Activated CD4-positive, alpha-beta memory T cell treated with anti-CD3 and anti-CD28 coated beads, Interleukin-2, amount 10 ng/mL, durations not matched to agents 7 days and 5 days (primary cell): ENCODE measurements at places on chromosomes 11 and 22. TPM values are rescaled to one million over a fixed set of nuclear protein-coding genes. Genes with fewer than 3 reads are reported as not detected.

DNA sequence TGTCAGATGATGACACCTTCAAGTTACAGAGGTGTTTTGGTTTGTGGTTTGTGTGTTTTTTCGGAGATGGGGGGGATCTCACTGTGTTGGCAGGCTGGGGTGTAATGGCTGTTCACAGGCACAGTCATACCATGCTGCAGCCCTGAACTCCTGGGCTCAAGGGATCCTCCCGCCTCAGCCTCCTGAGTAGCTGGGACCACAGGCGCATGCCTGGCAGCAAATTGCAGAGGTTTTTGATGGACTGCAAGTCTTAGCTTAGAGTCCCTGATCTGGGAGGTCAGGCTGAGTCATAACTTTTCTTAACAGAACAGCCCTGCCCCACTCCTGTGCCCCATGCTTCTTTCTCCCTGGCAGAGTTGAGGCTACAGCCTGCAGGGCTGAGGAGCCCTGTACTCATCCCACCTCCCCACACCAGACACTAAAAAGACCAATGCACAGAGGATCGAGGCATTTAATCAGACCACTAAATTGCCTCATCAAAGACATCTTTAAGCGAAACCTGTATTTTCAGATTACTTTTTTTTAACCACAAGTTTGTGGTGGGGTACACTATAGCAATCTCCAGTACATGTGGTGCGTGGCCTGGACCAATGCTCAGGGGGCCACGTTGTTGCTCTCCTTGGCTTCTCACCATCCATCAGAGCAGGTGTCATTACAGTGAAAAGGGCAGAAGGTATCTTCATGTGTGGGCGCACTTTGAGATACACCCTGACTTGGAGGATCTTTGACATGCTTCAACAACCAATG lies 17.1 kb upstream of the ADORA2A start:
- peak overlapping the region; percentile 48 for H3K27ac ChIP-seq
- H3K36me3 ChIP-seq, result peaks cover 11% of the 10 kb centered on the region
- H3K4me3 ChIP-seq, result no peak overlapping the region
- no peaks in the 10 kb centered on the region for H3K27me3 ChIP-seq

DNA sequence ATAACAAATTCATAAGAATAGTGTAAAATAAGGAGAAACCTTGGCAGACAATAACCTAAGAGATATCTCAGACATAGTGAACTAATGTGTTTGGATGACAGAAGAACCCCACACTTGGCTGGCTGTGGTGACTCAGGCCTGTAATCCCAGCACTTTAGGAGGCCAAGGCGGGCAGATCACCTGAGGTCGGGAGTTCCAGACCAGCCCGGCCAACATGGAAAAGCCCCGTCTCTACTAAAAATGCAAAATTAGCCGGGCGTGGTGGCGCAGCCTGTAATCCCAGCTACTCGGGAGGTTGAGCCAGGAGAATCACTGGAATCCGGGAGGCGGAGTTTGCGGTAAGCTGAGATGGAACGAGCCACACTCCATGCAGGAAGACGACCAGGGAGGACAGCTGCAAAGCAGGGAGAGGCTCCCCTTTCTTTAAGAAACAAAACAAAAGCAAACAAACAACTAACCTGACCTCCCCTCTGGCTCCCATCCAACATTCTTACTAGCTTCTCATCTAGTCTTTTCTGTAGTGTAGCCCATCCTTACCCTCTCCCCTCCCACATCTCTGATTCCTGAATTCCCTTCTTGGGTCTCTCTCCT lies 84.2 kb downstream of the ZNF280B start:
- no peaks in the 10 kb centered on the region for H3K4me1 ChIP-seq
- H3K36me3 ChIP-seq, result no peaks in the 10 kb centered on the region
- no peak overlapping the region for H3K27ac ChIP-seq
- no peak for DNase-seq
- peaks cover 31% of the 10 kb centered on the region for H3K27me3 ChIP-seq
- H3K4me3 ChIP-seq, result no peak overlapping the region

GRCh38 chr11:7574491-7575130 lies 60.8 kb downstream of the PPFIBP2 start:
- peaks cover 13% of the 10 kb centered on the region for H3K27me3 ChIP-seq
- peaks cover 53% of the 10 kb centered on the region for H3K4me1 ChIP-seq
- no peak overlapping the region for H3K4me3 ChIP-seq
- H3K36me3 ChIP-seq, result no peaks in the 10 kb centered on the region
- DNase-seq, result no peak

DNA sequence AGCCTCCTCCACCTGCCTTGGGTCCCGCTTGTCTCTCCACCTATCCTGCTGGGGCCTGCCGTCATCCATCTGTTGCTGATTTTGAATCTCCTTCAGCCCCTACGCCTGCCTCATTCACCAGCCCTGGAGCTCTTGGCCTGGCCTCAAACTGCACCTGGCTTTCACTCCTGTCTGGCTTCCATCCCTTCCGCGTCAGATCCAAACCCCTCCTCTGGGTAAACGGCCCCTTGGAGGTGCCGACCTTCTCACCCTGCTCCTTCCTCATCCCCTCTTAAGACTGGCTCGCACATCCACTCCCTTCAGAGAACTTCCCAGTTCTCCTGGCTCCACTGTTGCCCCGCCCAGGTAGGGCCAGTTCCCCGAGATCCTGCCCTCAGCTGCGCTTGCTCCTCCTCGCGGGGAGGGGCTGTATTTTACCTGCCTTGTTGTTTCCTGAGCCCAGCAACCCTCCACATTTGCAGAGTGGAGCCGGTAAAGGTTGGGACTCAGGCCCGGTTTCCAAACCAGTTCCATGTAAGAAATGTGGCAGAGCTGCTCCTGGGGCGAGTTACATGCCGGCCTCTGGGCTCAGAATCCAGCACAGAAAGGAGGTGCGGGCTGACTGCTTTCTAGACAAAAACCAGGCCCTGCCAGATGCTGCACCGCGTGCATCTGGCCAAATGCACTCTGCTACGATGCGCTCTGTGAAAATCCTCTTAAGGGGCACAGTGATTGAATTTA lies 13.9 kb upstream of the SHANK2 start:
- H3K4me3 ChIP-seq, result no peak overlapping the region
- no peaks in the 10 kb centered on the region for H3K4me1 ChIP-seq

DNA sequence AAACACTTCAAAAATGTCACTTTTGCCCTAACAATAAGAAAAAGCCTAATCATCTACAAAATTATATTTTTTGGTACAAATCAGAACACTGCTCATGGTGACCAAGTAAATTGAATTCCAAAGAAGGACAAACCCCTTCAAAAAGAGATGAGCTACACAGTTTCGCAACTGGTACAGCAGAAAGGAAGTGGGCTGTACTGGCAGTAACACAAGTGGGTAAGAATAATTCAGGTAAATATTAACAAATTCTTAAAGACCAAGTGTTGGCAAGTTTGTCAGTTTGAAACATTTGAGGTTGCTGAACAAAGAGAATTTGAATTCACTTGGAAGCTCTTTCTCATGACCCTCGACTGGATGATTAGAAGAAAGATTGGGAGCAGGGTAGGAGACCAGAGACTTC lies 35.5 kb downstream of the MSANTD4 start:
- H3K4me3 ChIP-seq, result no peak overlapping the region
- H3K36me3 ChIP-seq, result no peaks in the 10 kb centered on the region
- H3K4me1 ChIP-seq, result no peaks in the 10 kb centered on the region
- DNase-seq, result no peak
- H3K27ac ChIP-seq, result no peak overlapping the region

DNA sequence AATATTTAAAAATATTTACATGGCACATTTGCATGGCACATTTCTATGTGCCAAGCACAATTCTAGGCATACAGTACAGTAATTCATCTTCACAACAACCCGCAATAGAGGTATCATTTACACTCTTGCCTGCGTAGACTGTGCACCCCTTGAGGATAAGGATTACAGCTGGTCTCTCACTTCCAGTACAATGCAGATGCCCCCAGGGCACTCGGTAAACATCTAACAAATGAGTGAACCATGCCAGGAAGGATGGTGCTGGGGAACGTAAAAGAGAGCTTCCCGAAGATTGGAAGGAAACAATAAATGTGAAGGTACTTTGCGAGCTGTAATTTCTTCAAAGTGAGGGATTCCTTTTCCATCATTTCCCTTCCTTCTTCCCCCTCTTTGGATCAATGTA lies 1.3 kb downstream of the PRPF19 start:
- peaks cover 36% of the 10 kb centered on the region for H3K4me1 ChIP-seq
- peak overlapping the region; percentile 88 for H3K27ac ChIP-seq
- peaks cover 16% of the 10 kb centered on the region for H3K27me3 ChIP-seq
- no peak for DNase-seq
- peak overlapping the region; percentile 83 for H3K4me3 ChIP-seq
- peaks cover 38% of the 10 kb centered on the region for H3K36me3 ChIP-seq

DNA sequence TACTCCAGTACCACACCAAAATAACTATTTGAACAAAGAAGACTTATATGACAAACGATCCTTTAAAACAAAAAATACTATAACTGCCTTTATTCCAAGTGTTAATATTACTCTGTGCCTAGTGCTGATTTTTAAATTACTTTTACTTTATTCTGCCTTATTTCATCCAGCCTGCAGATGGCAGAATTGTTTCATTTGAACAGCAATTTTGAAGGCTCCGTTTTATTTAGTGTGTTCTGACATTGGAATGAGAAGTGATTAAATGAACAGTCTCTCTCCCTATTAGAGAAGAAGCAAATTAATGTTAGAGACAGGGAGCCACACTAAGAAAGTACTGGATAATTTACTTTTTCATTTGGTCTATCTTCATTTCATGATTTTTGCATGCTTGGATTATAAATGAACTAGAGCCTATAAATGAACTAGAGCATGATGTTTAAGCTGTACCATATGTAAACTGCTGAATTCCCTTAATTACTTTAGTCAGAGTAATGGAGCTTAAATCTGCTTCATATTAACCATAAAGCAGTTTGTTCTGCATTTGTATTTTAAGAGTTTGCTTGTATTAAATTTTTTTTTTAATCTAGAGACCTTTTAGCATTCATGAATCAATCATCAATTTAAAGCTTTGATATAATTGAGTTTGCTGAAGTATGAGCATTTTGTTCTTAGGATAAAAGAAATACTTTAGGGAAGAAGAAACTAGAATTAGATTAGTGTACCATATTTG lies 9.8 kb downstream of the PDHX start:
- peaks cover 5% of the 10 kb centered on the region for H3K36me3 ChIP-seq
- H3K27me3 ChIP-seq, result no peaks in the 10 kb centered on the region
- DNase-seq, result no peak
- peaks cover 13% of the 10 kb centered on the region for H3K4me1 ChIP-seq

DNA sequence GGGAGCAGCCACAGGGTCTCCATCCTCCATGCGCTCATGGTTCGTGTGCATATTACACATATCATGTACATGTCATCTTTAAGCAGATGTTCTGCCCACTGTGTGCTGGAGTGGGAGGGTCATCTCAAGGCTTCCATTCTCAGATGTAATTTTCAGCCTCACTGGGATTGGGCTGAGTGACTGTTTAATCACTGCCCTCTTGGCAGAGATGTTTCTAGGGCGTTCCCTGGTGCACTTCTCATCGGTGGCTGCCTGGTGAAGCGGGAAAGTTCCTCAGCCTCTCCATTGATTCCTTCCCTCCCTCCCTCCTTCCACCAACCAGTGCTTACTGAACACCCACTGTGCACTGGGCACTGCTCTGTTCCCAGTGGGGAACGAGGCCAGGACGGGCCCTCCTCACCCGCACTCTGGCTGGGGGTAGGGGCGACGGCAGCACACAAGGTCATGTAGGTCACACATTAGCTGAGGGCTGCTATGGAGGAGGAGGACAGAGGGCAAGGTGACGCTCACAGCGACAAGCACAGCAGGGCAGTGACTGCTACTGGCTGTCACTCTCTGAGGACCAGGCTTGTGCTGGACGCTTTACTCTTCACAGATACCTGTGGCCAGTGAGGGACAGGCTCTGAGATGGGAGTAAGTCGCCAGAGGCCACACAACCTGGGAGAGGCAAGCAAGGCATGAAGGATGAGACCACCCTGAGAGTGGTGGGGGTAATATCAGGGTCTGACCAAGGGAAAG lies 22.9 kb downstream of the GNAZ start:
- H3K4me3 ChIP-seq, result no peak overlapping the region
- no peak overlapping the region for H3K27ac ChIP-seq
- peaks cover 8% of the 10 kb centered on the region for H3K4me1 ChIP-seq
- no peaks in the 10 kb centered on the region for H3K27me3 ChIP-seq
- no peaks in the 10 kb centered on the region for H3K36me3 ChIP-seq

- H3K27me3 ChIP-seq, result peaks cover 4% of the 10 kb centered on the region
- no peak overlapping the region for H3K4me3 ChIP-seq
- H3K36me3 ChIP-seq, result no peaks in the 10 kb centered on the region
- DNase-seq, result no peak
- no peak overlapping the region for H3K27ac ChIP-seq
- peaks cover 24% of the 10 kb centered on the region for H3K4me1 ChIP-seq
Measured at GRCh38 chr11:76577226-76577920, 93.2 kb downstream of the LRRC32 start.

GRCh38 chr11:78446210-78446609 lies 28.6 kb upstream of the GAB2 start:
- no peak for DNase-seq
- no peaks in the 10 kb centered on the region for H3K27me3 ChIP-seq
- peaks cover 5% of the 10 kb centered on the region for H3K4me1 ChIP-seq

GRCh38 chr11:97854357-97854756 lies 1166.4 kb upstream of the CNTN5 start:
- H3K27me3 ChIP-seq, result no peaks in the 10 kb centered on the region
- H3K27ac ChIP-seq, result no peak overlapping the region
- no peaks in the 10 kb centered on the region for H3K36me3 ChIP-seq
- H3K4me3 ChIP-seq, result no peak overlapping the region
- no peak for DNase-seq

DNA sequence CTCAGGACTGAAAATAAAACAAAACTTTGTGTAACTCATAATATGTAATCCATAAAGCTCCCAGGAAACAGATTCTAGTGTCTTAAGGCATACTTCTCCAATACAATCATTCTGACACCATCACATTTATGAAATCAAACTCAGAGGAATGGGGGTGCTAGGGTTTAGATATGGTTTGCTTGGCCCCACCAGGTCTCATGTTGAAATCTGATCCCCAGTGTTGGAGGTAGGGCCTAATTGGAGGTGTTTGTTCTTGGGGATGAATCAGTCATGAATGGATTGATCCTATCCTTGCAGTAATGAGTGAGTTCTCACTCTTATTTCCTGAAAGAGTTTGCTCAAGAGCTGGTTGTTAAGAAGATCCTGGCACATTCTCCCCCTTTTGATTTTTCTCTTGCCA lies 380.9 kb downstream of the ETS1 start:
- DNase-seq, result no peak
- H3K27ac ChIP-seq, result no peak overlapping the region
- no peak overlapping the region for H3K4me3 ChIP-seq
- H3K36me3 ChIP-seq, result peaks cover 6% of the 10 kb centered on the region

- no peaks in the 10 kb centered on the region for H3K36me3 ChIP-seq
- no peak overlapping the region for H3K27ac ChIP-seq
Measured at GRCh38 chr11:119832202-119832935, 103.4 kb upstream of the NECTIN1 start.

GRCh38 chr11:87063982-87064381 lies 26.2 kb downstream of the TMEM135 start:
- H3K4me3 ChIP-seq, result no peak overlapping the region
- no peaks in the 10 kb centered on the region for H3K27me3 ChIP-seq
- H3K4me1 ChIP-seq, result peaks cover 3% of the 10 kb centered on the region
- H3K27ac ChIP-seq, result no peak overlapping the region

Gene MN1
- 0.40 TPM for total RNA-seq

Gene ATP6V1E1
- total RNA-seq, result 103 TPM

Gene PRR5L
- 30.2 TPM for total RNA-seq

Gene FGF3
- total RNA-seq, result not detected

Gene SLC43A3
- total RNA-seq, result 101 TPM

Gene CCDC116
- 0.33 TPM for total RNA-seq

Gene CKAP5
- total RNA-seq, result 157 TPM
